ENCODE measurements at places on chromosomes 2 and 18. TPM values are rescaled to one million over a fixed set of nuclear protein-coding genes. Genes with fewer than 3 reads are reported as not detected.

GRCh38 chr18:13390196-13390595 is 171.6 kb downstream of the LDLRAD4 start:
- DNase-seq: no peak
- H3K4me3 ChIP-seq: no peak overlapping the region
- H3K4me1 ChIP-seq: peaks cover 4% of the 10 kb centered on the region
- H3K36me3 ChIP-seq: no peaks in the 10 kb centered on the region
- no peak overlapping the region for H3K27ac ChIP-seq

- no peaks in the 10 kb centered on the region for H3K27me3 ChIP-seq
- no peaks in the 10 kb centered on the region for H3K36me3 ChIP-seq
- H3K4me3 ChIP-seq: no peak overlapping the region
- H3K27ac ChIP-seq: no peak overlapping the region
- no peak for DNase-seq
- H3K4me1 ChIP-seq: no peaks in the 10 kb centered on the region
These were observed 22.9 kb downstream of the SERPINB8 start for GRCh38 chr18:63992751-63993150.

- peaks cover 6% of the 10 kb centered on the region for H3K27me3 ChIP-seq
- H3K27ac ChIP-seq: no peak overlapping the region
- no peak for DNase-seq
- no peaks in the 10 kb centered on the region for H3K36me3 ChIP-seq
- no peaks in the 10 kb centered on the region for H3K4me1 ChIP-seq
- H3K4me3 ChIP-seq: no peak overlapping the region
These were observed 48.9 kb upstream of the IL1R2 start for GRCh38 chr2:101942851-101943250.

DNA sequence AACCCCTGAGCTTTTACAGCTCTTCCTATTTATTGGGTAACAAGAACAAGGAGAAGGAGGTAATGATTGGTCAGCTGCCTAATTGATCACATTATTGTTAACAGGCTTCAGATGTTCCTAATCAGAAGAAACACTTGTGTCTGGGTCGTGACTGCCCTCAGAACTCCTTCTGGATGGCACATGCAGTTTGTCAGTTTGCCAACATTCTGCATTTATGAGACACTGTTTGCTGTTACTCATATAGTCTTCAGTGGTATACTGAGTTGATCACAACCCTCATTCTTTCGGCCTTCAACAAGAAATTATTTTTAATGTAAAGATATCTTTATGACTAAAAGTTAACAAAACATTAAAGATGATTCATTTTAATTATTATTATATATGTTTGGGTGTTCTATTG is 95.7 kb upstream of the DOCK10 start:
- no peak overlapping the region for H3K27ac ChIP-seq
- H3K4me1 ChIP-seq: no peaks in the 10 kb centered on the region
- H3K4me3 ChIP-seq: no peak overlapping the region
- DNase-seq: no peak

DNA sequence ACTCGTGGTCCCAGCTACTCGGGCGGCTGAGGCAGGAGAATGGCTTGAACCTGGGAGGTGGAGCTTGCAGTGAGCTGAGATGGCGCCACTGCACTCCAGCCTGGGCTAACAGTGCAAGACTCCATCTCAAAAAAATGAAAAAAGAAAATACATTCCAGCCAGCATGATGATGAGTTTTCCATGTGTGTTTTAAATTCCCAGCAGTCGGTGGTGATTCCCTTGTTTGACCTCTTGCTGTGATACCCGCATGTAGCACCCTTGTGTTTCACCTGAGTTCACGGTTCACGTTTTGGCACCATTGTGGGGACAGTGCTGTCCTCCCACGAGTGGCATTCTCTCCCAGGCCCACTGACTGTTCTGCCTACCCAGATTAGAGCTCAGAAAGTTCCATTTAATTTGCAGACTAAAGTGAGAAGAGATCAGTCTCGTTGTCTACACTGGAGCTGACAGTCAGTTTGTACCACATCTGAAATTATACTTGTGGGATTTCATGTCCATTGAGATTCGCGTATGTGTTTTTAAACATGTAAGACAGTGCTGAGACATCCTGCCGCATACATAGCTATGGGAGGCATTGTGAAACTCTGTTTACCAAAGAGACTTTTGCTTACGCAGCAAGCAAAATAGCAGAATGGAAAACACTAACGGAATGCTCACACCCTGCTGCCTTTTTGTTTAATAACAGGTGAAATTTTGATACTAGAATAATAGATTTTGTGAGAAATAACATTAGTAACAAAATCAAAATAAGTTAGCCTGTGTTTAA is 157.1 kb downstream of the GBX2 start:
- no peak for DNase-seq
- no peaks in the 10 kb centered on the region for H3K27me3 ChIP-seq
- no peaks in the 10 kb centered on the region for H3K4me1 ChIP-seq
- no peak overlapping the region for H3K27ac ChIP-seq
- H3K36me3 ChIP-seq: 0 out of 2 replicates have a peak, but pooled peaks cover 2% of the 10 kb centered on the region

- peak within 1 kb of the TSS; percentile 66 for H3K4me3 ChIP-seq
- H3K27me3 ChIP-seq: peaks cover 5% of the 10 kb centered on the region
- DNase-seq: peak; percentile 93
- H3K27ac ChIP-seq: peak within 1 kb of the TSS; percentile 87
- peaks cover 16% of the 10 kb centered on the region for H3K4me1 ChIP-seq
These were observed at the start of gene HOXD9 for GRCh38 chr2:176122683-176123410. HOXD9 (plus strand) TSS chr2:176122719; CDS start chr2:176122769, 50 bp downstream.

- DNase-seq: no peak
- no peak overlapping the region for H3K27ac ChIP-seq
- no peaks in the 10 kb centered on the region for H3K27me3 ChIP-seq
- H3K4me3 ChIP-seq: no peak overlapping the region
These were observed 54.3 kb upstream of the CERS6 start for GRCh38 chr2:168401771-168402170.

DNA sequence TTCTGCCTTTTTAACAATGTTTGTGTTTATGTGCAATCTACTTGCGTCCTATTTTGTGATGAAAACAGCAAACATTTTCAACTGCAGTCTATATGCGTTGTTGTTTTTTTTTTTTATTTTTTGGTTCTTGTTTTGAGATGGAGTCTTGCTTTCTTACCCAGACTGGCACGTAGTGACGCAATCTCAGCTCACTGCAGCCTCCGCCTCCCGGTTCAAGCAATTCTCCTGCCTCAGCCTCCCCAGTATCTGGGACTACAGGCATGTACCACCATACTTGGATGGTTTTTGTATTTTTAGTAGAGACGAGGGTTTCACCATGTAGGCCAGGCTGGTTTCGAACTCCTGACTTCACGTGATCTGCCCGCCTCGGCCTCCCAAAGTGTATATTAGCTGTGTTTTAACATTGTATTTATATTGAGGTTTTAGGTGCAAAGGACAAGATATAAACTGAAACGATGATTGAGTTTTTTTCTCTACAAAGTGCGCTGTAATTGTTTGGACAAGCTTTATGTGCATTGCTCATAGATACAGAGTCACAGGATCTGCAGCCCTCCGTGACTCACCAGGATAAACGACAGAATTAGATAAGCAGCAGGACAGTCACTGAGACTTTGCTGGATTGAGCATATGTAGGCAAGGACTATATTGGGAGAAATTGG is 17.4 kb downstream of the CDH7 start:
- H3K4me1 ChIP-seq: no peaks in the 10 kb centered on the region
- H3K4me3 ChIP-seq: no peak overlapping the region
- H3K36me3 ChIP-seq: no peaks in the 10 kb centered on the region
- no peaks in the 10 kb centered on the region for H3K27me3 ChIP-seq
- DNase-seq: no peak

DNA sequence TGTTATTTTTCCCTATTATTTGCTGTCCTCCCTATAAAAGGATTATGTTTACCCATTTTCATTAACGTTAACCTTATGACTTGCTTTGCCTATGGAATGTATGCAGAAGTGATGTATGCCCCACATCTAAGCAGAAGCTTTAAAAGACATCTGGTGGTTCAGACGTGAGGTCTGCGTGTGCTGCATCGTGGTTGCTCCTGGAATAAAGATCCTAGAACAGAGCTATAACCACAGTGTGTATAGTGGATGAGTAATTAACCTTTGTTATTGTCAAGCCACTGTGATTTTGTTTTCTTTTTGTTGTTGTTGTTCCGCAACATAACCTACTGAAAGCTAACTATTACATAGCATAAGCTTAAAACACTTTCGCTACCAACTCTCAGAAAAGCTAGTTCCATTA is 20.9 kb upstream of the CFAP36 start:
- peak; percentile 16 for DNase-seq
- H3K27ac ChIP-seq: no peak overlapping the region
- no peaks in the 10 kb centered on the region for H3K27me3 ChIP-seq
- H3K4me3 ChIP-seq: no peak overlapping the region

GRCh38 chr2:31141443-31142085 is 3.3 kb upstream of the GALNT14 start:
- peaks cover 14% of the 10 kb centered on the region for H3K4me1 ChIP-seq
- no peak overlapping the region for H3K4me3 ChIP-seq
- H3K27ac ChIP-seq: no peak overlapping the region
- no peaks in the 10 kb centered on the region for H3K36me3 ChIP-seq
- no peak for DNase-seq

DNA sequence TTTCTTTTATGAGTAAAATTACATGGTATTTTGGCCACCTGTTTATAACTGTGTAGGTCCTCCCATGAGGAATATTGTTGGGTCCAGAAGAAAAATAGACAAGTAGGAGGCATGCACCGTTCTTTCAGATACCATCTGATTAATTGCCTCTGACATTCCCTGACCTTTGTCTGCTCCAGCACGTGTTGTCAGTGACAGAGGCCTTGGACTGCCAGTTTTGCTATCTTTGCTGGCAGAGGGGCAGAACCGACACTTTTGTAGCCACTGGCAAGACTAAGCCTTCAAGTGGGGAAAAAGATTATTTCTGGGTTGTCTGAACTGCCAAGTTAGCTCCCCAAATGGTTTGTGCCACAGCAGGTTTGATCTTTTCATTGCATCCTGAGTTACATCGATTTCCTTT is 276.9 kb downstream of the CAMKMT start:
- peaks cover 30% of the 10 kb centered on the region for H3K4me1 ChIP-seq
- H3K36me3 ChIP-seq: no peaks in the 10 kb centered on the region
- no peak overlapping the region for H3K4me3 ChIP-seq
- H3K27ac ChIP-seq: no peak overlapping the region
- DNase-seq: peak; percentile 55
- H3K27me3 ChIP-seq: no peaks in the 10 kb centered on the region

GRCh38 chr2:105802587-105802986 is 57.9 kb downstream of the NCK2 start:
- no peak overlapping the region for H3K27ac ChIP-seq
- DNase-seq: no peak
- no peak overlapping the region for H3K4me3 ChIP-seq
- H3K27me3 ChIP-seq: no peaks in the 10 kb centered on the region

DNA sequence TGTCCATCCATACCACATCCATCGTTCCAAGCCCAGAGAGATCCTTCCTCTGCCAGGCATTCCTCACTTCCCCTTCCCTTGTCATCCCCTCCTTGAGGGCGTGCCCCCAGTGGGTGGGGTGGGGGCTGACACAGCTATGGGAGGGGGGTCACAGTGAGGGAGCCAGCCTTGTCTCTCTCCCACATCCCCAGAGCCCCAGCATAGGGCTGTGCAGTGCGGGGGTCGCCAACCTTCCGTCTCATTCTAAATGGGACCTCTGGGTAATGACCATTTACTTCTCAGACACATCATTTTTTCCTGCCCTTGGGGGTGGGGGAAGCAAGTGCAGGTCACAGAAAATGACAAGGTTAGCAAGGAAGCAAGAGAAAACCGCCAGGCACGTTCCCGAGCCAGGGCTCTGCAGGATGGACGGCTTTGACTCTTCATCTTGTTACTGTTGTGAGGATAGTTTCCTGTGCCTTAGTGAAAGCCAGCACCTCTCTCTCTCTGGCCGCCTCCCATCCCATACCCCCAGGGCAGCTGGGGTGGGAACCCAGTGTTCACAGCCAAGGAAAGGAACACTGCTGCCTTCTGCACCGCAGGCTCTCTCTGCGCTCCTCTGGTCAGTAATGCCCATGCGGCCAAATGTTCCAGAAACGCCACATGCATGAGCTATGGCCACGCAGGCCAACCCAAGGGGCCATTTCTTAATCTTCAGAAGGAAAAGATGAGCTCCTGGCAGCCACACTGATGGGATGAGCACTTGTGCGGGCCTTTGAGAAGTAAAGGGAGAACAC is 22.7 kb upstream of the OTOS start:
- no peaks in the 10 kb centered on the region for H3K27me3 ChIP-seq
- no peak overlapping the region for H3K4me3 ChIP-seq
- H3K36me3 ChIP-seq: no peaks in the 10 kb centered on the region

- DNase-seq: peak; percentile 14
- no peaks in the 10 kb centered on the region for H3K27me3 ChIP-seq
- peaks cover 23% of the 10 kb centered on the region for H3K36me3 ChIP-seq
These were observed 100.9 kb downstream of the CRIM1 start for GRCh38 chr2:36456227-36457175.

GRCh38 chr2:1631292-1632001 is 112.9 kb downstream of the PXDN start:
- H3K4me3 ChIP-seq: no peak overlapping the region
- no peaks in the 10 kb centered on the region for H3K4me1 ChIP-seq
- H3K27me3 ChIP-seq: no peaks in the 10 kb centered on the region

- no peaks in the 10 kb centered on the region for H3K36me3 ChIP-seq
- no peaks in the 10 kb centered on the region for H3K27me3 ChIP-seq
- DNase-seq: no peak
- H3K27ac ChIP-seq: no peak overlapping the region
- no peaks in the 10 kb centered on the region for H3K4me1 ChIP-seq
- no peak overlapping the region for H3K4me3 ChIP-seq
These were observed 823.1 kb downstream of the EPHA4 start for GRCh38 chr2:220748875-220749479.

- H3K4me1 ChIP-seq: no peaks in the 10 kb centered on the region
- H3K27me3 ChIP-seq: no peaks in the 10 kb centered on the region
- no peak overlapping the region for H3K4me3 ChIP-seq
- no peaks in the 10 kb centered on the region for H3K36me3 ChIP-seq
- no peak overlapping the region for H3K27ac ChIP-seq
These were observed 23.5 kb upstream of the C18orf32 start for GRCh38 chr18:49510393-49511115.

GRP gene
- 2.8 TPM for polyA plus RNA-seq

SPATA3 gene
- polyA plus RNA-seq: not detected

PROC gene
- polyA plus RNA-seq: 0.10 TPM

IL36G gene
- not detected for polyA plus RNA-seq

GPR39 gene
- polyA plus RNA-seq: 2.1 TPM

RPRM gene
- polyA plus RNA-seq: 0.15 TPM

VIL1 gene
- under 0.01 TPM for polyA plus RNA-seq

IL1RN gene
- not detected for polyA plus RNA-seq

MEIS1 gene
- polyA plus RNA-seq: 16.9 TPM

POTEI gene
- not detected for polyA plus RNA-seq

NEU2 gene
- not detected for polyA plus RNA-seq

NT5C1B gene
- not detected for polyA plus RNA-seq

C1QL2 gene
- not detected for polyA plus RNA-seq

EMILIN1 gene
- 184 TPM for polyA plus RNA-seq

ITPRIPL1 gene
- 4.3 TPM for polyA plus RNA-seq

DYNAP gene
- not detected for polyA plus RNA-seq
